ENCODE measurements at places on chromosomes 1 and 21. TPM values are rescaled to one million over a fixed set of nuclear protein-coding genes. Genes with fewer than 3 reads are reported as not detected.

Gene AADACL3
- not detected for total RNA-seq

Gene CFAP141
- not detected for total RNA-seq

Gene TFF3
- not detected for total RNA-seq

Gene ADGRL2
- not detected for total RNA-seq

Gene C1orf174
- total RNA-seq, result 16.8 TPM

Gene FAM131C
- not detected for total RNA-seq

DNA sequence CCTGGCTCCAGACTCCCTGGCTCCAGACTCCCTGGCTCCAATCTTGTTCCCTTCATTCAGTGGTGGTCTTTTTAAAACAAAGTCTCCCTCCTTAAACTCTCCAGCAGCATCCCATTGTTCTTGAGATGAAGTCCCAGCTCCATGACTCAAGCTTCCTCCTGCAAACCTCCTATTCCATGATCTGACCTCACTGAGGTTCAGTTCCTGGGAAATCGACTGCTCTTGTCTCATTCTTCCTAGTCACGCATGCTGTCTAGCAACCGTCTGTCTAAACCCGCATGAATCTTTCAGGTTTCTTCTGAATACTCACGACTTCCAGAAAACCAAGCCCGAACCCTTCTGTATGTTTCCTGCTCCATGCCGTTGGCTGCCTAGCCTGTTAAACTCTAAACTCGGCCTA is 91.9 kb downstream of the RAVER2 start:
- H3K27me3 ChIP-seq, result no peaks in the 10 kb centered on the region
- H3K27ac ChIP-seq, result no peak overlapping the region
- no peak overlapping the region for H3K4me3 ChIP-seq
- peaks cover 86% of the 10 kb centered on the region for H3K36me3 ChIP-seq
- no peaks in the 10 kb centered on the region for H3K4me1 ChIP-seq

- no peak overlapping the region for H3K4me3 ChIP-seq
- H3K4me1 ChIP-seq, result no peaks in the 10 kb centered on the region
- no peak for DNase-seq
- no peaks in the 10 kb centered on the region for H3K27me3 ChIP-seq
Measured at GRCh38 chr1:104592926-104593325, 843.2 kb downstream of the AMY1C start.

DNA sequence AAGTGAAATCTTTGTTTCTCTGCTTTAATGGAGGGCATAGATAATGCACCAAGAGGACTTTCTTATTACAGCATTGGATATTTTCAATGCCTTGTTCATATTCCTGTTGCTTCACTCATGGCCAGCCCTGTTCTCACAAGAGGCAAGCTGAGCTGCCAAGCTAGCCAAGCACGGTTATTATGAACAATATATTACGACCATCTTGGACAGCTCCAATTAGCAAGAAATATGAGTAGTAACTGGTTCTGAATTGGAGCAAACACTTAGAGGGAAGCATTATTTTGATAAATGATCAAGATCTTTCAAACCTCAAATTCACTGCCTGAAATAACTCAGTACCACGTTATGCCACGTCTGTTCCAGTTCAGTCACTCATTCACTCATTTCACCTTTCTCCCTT is 159.8 kb downstream of the SETD4 start:
- H3K27me3 ChIP-seq, result no peaks in the 10 kb centered on the region
- DNase-seq, result no peak
- H3K4me1 ChIP-seq, result no peaks in the 10 kb centered on the region
- H3K4me3 ChIP-seq, result no peak overlapping the region
- H3K27ac ChIP-seq, result no peak overlapping the region

GRCh38 chr21:44297525-44298290 is 2.1 kb upstream of the PFKL start:
- peaks cover 82% of the 10 kb centered on the region for H3K4me1 ChIP-seq
- peaks cover 5% of the 10 kb centered on the region for H3K36me3 ChIP-seq
- H3K27me3 ChIP-seq, result no peaks in the 10 kb centered on the region
- H3K4me3 ChIP-seq, result no peak overlapping the region
- no peak overlapping the region for H3K27ac ChIP-seq

DNA sequence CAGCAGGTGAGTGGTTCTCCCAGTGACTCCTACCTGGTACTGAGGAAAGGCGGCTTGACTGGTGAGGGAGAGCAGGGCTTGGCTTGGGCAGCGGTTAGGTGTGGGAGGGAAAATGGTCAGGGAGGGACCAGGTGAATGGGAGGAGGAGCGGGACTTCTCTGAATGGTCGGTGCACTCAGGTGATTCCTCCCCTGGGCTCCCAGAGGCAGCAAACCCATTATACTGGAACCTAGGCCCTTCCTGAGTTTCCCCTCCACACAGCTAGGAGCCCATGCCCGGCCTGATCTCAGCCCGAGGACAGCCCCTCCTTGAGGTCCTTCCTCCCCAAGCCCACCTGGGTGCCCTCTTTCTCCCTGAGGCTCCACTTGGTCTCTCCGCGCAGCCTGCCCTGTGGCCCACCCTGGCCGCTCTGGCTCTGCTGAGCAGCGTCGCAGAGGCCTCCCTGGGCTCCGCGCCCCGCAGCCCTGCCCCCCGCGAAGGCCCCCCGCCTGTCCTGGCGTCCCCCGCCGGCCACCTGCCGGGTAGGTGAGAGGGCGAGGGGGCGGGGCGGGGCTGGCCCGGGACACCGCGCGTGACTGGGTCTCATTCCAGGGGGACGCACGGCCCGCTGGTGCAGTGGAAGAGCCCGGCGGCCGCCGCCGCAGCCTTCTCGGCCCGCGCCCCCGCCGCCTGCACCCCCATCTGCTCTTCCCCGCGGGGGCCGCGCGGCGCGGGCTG is 2.3 kb downstream of the ARTN start:
- H3K36me3 ChIP-seq, result peaks cover 4% of the 10 kb centered on the region
- H3K27me3 ChIP-seq, result peaks cover 41% of the 10 kb centered on the region
- H3K4me1 ChIP-seq, result peaks cover 33% of the 10 kb centered on the region
- H3K4me3 ChIP-seq, result no peak overlapping the region
- no peak for DNase-seq

GRCh38 chr1:40760984-40761383 is 22.6 kb upstream of the KCNQ4 start:
- no peak overlapping the region for H3K4me3 ChIP-seq
- no peak overlapping the region for H3K27ac ChIP-seq
- no peak for DNase-seq
- H3K27me3 ChIP-seq, result no peaks in the 10 kb centered on the region
- H3K36me3 ChIP-seq, result peaks cover 91% of the 10 kb centered on the region
- H3K4me1 ChIP-seq, result peaks cover 33% of the 10 kb centered on the region

GRCh38 chr1:201216395-201217085 is 25.9 kb downstream of the IGFN1 start:
- H3K36me3 ChIP-seq, result no peaks in the 10 kb centered on the region
- no peak overlapping the region for H3K4me3 ChIP-seq
- no peak for DNase-seq
- peaks cover 5% of the 10 kb centered on the region for H3K27me3 ChIP-seq
- no peak overlapping the region for H3K27ac ChIP-seq
